Choroid plexus epithelial cell (primary cell): ENCODE measurements at places on chromosomes 13 and 19.

DNA sequence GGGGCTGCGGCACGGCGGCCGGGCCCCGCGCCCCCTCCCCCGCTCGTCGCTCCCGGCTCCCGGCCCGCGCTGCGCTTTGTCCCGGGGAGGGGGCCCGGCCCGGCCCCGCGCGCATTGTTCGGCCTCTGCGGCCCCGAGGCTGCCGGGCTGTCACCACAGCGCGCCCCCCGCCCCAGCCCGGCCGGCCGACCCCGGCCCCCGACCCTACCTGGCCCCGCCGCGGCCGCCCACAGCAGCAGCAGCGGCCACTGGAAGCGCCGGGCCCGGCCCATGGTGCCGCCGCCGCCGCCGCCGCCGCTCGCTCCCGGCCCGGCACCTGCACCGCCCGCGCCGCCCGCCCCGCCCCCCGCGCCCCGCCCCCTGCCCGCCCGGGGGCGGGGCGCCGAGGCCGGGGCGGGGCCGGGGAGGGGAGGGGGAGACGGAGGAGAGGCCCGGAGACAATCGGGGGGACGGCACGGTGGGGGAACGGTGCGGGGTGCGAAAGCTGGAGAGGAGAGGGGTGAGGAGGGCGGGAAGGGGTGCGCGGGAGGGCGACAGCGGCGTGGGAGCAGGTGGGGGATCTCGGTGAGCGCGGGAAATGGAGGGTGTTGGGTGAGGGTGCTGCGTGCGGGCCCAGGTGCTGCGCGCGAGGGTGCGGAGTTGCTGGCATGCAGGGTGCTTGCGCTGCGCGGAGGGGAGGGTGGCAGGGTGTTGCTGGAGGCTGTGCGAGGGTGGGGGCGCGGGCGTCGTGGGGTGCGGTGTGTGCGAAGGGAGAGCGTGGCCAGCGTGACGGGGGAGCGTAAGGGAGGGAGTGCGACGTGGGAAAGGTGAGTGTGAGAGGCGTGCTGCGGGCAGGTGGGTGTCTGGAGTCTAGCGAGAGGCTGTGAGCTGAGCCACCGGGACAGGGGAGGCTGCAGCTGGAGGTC, at the start of gene CADM4:
TSS of gene CADM4 (minus strand) at position 332 of the 905 bp plus-strand sequence. CDS start at position 272, 60 bp downstream.
- DNase-seq: no peak

GRCh38 chr19:55146078-55146704, 2.8 kb downstream of the TNNT1 start:
- DNase-seq: no peak

- no peak for DNase-seq
Observed at GRCh38 chr13:32233062-32233461, 82.1 kb downstream of the ZAR1L start.

DNA sequence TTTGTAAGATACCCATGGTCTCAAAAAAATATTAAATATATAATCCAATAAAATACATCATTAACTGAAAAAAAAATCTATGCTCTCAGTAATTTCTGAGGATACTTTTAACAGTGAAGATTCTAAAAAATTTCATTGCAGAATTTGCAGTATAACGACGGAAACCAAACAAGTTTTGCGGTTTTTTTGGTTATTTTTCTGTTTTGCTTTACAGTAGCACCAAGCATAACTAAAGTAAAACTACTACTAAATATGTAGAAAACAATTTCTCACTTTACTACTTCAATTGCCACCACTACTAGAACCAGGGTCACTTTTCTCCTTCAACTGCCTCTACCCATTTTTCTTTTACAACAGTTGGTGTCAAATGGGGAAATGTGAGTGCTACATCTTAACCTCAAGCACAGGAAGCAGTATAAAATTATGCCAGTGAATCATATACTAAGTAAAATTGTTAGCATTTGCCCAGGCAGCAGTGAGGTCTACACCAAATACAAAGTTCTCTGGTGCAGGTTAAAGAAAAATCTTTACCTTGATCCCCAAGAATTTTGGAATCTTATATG, 24.1 kb downstream of the MICU2 start:
- DNase-seq: no peak

DNA sequence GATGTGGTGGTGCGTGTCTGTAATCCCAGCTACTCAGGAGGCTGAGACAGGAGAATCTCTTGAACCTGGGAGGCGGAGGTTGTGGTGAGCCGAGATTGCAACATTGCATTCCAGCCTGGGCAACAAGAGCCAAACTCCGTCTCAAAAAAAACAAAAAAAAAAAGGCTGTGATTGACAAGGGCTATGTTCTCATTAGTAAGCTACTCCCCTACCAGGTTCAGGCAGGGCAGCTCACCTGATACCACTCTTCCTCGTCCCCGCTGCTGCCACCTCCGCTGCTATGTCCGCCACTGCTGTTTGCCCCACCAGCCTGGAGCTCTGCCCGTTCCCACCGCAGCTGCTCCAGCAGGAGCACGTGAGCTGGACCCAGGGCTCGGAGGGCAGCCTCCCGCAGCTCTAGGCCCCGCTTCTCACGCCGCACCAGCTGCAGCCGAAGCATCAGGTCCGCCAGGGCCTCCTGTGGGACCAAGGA, 9.4 kb downstream of the USHBP1 start:
- peak; percentile 68 for DNase-seq

DNA sequence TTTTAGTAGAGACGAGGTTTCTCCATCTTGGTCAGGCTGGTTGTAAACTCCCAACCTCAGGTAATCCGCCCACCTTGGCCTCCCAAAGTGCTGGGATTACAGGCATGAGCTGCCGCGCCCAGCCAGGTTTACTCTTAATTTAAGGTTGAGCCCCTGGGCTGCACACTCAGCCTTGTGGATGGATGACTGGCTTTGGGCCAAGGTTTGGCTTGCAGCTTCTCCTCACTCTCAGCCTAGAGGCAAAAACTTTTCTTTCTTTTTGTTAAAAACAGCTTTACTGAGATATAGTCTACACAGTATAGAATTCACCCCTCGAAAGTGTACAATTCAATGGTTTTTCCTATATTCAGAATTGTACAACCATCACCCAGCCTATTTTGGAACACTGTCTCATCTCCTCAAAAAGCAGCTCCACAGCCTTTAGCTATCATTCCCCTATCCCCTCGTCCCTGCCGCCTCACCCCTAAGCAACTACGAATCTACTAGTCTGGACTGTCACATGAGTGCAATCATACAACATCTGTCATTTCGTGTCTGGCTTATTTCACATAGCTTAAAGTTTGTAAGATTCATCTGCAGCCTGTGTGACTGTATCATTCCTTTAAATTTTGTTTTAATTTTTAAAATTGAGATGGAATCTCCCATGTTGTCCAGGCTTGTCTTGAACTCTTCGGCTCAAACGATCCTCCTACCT, 14.5 kb upstream of the TSPAN16 start:
- DNase-seq: no peak

DNA sequence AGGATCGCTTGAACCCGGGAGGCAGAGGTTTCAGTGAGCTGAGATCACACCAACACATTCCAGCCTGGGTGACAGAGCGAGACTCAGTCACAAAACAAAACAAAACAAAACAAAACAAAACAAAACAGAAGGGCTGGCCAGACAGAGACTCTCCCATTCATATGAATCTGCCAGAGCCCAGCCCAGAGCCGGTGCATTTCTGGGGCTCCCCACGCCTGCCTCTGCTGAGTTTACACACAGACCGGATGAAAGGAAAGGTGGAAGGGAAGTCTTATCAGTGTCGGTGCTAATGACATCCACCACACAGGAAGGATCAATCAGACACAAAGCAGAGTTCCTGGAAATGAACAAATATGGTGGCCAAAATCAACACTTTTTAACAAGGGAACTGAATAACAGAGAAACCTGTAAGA, 6.8 kb downstream of the TRAPPC6A start:
- DNase-seq: no peak

DNA sequence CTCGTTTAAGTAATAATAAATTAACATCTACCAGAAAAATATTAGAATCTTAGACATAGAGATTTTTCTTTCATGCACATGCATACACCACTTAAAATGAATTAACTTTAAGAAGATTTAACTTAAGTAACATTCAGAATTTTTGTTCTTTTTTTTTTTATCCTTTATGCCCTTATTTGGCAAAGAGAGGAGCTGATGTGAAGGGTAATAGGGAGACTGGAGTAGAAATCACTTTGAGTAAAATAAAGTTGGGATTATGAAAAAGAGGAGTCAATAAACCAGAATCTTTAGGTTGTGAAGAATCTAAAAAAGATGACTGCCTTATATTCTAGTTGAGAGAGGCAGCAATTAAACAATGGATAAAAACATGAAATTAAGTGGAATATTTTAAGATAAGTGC, 18.8 kb upstream of the MIR17HG start:
- DNase-seq: no peak

- DNase-seq: no peak
Observed at GRCh38 chr19:52022193-52022592, 6.0 kb downstream of the ZNF614 start.

DNA sequence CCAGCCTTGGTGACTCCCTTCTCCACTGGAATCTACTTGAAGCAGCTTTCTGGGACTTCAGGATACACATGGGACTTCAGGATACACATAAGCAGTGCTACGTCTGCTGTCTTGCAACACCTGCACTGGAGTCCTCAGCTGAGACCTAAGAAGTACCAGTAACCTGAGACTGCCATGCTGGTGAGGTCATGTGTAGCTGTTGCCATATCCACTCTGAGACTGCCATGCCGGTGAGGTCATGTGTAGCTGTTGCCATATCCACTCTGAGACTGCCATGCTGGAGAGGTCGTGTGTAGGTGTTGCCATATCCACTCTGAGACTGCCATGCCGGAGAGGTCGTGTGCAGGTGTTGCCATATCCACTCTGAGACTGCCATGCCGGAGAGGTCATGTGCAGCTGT, 937.9 kb downstream of the EFNB2 start:
- no peak for DNase-seq

GRCh38 chr13:24625870-24626849, 54.0 kb upstream of the ATP12A start:
- DNase-seq: no peak

DNA sequence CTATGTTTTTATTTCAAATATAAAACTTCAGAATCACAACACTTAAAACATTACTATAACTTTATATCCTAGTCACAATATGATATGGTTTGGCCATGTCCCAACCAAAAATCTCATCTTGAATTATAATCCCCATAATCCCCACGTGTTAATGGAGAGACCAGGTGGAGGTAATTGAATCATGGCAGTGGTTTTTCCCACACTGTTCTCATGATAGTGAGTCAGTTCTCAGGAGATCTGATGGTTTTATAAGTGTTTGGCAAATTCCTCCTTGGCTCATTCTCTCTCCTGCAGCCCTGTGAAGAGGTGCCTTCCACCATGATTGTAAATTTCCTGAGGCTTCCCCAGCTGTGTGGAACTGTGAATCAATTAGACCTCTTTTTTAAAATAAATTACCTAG, 307.6 kb downstream of the SPRY2 start:
- no peak for DNase-seq

- DNase-seq: no peak
Observed at GRCh38 chr19:23183251-23183650, 66.4 kb downstream of the ZNF730 start.

GRCh38 chr19:16324384-16325160, at the start of gene KLF2:
Gene KLF2, plus strand, starts transcription at chr19:16324826. Its CDS starts 98 bp downstream, at chr19:16324924.
- peak; percentile 92 for DNase-seq

DNA sequence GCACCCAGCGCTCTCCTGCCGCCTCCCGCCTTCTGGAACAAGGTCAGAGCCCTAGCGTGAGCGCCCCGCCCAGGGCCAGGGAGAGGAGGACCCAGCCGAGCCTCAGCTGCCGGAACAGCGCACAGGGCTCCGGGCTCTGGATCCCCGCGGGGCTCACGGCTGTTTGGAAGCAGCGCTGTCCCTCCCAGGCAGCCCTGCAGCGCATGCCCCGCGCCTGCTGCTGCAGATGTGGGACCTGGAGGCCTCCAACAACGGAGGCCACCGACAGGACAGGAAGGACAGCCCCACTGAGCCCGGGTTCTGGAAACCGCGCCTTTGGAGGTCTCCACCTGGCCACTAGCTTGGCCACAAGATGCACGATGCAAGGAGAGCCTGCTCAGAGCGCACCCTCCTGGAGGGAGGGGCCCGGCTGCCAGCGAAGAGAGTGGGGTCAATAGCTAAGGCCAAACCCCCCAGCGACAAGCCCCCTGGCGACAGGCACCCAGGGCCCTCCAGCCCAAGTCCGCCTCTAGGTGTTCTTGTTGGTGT, 12.6 kb downstream of the ZSCAN18 start:
- DNase-seq: no peak

- DNase-seq: peak; percentile 78
Observed at GRCh38 chr19:18287836-18288772, 6.7 kb upstream of the JUND start.

- peak; percentile 24 for DNase-seq
Observed at GRCh38 chr13:20826843-20827560, 53.2 kb upstream of the EEF1AKMT1 start.

DNA sequence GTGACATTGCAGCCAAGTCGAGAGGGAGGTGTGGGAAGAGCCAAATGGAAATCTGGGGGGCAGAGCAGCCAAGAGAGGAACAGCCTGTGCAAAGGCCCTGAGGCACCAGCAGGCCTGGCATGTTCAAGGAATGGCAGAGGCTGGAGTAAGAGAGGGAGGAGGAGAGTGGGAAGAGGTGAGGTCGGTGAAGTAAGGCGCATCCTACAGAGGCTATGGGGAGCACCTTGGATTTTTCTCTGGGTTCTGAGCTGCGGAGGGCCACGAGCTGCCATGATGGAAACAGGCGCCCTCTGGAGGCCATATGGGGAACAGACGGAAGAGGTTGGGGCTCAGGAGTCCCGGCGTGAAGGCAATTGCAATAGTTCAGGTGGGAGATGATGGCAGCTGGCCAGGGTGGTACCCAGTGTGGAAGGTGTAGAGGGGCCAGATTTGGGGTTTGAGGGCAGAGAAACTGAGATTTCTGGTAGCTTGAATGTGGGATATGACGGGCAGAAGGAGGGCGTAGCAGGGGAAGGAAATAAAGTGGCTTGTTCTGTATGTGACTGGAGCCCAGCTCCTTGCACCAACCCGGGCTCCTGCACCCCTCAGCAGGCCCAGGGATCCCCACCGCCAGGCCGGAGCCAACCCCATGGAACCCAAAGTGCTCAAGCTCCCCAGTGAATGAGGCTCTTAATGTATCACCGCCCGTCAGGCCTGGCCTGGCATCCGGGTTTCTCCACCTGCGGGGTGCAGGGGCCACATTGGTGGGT, 20.5 kb upstream of the STRN4 start:
- DNase-seq: peak; percentile 52

- no peak for DNase-seq
Observed at GRCh38 chr19:17074634-17075034, 618 bp downstream of the HAUS8 start.

DNA sequence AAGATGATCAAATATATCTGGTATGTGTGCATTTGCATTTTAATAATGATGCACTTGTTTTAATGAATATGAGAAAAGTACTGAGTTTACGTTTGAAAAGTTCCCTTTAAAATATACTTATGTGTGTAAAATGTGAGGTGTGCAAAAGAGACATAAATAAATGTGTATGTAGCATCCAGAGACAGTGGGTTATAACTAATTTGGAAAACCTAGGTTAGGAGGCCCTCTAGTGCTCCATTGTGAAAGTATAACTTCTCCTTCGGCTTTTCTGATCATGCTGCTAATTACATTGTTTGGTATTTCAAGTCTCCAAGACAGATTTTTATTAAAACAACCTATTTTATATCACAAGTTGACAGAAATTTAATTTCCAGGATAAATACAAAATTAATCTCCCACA, 30.1 kb downstream of the SCEL start:
- peak; percentile 71 for DNase-seq
